ENCODE measurements at places on chromosomes 3 and 15.
A peak's percentile ranks its signal among the peaks of the same experiment; 100 is the strongest.

GRCh38 chr15:35246451-35246850, 161.4 kb upstream of the NANOGP8 start:
- DNase-seq, result no peak

DNA sequence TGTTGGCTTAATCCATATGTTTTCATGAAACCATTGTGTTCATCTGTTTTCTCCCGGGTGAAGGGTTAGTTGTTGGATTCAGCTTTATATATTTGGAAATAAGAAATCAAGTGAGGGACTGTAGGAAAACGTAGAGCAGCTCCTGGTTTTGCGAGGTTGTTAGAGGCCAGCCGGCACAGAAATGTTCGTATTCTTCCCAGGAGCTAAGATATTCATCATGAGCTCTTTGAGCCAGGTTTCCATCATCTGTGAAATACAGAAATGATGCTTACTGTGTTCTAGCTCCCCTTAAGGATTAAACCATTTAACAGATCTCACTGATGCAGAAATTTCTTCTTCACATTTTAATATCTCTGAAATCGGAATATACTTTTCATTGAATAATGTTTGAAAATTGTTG, 235.5 kb downstream of the PTPRG start:
- DNase-seq, result no peak

GRCh38 chr3:128179484-128179819, 26.2 kb downstream of the EEFSEC start:
- DNase-seq, result no peak

DNA sequence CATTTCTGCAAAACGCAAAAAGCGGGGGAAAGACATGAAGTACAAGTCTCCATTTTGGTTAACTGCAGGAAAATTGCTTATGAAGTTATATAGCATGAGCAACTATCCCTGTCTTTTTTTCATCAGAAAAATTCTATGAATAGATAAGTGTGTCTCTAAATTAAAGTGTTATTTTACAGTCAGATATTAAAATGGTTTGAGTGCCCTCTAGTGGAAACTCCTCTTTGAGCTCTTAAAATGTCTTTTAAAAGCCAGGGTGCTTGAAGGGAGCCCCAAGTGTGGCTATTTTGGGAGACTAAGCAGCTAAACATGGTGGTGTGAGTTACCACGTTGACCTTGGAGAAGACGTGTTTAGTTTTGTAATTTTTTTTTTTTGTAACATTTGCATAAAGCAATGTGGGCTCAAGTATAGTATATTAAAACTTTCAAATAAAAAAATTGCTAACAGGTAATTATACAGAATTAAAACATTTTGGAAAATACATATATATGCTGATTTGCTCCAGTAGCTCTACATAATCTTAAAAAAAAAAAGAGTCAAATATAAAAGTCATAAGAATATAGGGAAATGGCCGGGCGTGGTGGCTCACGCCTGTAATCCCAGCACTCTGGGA, 77.2 kb downstream of the PPP2R3A start:
- peak; percentile 80 for DNase-seq

GRCh38 chr3:71585887-71586809, 2.6 kb upstream of the FOXP1 start:
- DNase-seq, result peak; percentile 43

DNA sequence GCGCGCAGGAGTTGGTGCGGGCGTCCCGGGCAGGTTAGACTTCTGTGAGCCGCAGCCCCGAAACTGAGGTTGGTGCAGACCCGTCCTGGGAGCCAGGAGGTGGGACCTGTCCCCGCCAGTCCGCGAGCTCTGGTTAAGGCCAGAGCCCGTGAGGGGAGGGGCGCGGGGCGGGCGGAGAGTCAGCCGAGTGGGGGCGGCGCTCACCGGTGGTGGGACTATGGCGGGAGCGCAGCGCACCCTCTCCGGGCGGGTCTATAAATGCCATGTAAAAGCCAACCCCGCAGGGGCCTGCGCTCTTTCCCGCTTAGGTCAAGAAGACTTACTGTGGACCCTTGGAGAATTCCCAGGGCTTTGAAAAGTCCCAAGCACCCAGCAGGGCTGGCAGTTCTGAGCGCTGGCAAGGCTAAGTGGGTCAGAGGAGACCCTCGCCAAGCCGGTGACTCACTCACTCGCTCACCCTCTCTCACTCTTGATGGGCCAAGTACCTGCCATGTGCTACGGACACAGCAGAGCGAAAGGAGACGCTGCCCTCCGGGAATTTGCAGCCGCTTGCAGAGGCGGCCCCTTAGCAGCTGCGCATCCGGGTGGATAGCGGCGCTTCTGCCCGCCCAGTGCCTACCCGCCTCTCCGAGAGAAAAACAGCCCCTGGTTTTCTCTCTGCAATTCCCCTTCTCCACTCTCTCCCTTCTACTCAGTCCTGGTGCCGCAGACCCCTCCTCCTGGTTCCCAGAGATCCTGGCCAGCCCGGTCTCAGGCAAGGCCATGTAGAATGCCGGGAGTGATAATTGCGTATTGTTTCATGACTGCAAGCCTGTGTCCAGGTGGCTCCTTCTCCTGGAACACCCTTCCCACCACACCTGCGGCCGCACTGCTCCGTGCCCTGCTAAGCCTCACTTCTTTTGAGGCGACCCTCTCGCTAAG, at the start of gene ALDH1L1:
Gene ALDH1L1 (minus strand): TSS at position 110 of the 921 bp plus-strand sequence. CDS start 19,607 bp downstream, outside the sequence.
- DNase-seq, result no peak

DNA sequence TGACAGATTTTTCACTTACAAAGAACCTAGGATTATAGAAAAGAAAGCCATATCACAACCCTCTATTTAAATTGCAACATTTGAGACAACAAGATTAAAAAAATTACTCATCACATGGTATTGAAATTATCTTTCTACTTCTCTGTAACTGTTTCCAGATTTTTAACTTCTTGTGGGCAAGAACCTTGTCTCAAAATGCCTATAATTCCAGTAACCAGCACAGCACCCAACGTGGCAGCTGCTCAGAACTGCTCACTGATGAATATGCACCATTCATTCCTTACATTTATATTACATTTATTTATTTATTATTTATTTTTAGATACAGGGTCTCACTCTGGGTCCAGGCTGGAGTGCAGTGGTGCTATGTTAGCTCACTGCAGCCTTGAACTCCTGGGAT, 216.1 kb downstream of the THRB start:
- DNase-seq, result no peak

DNA sequence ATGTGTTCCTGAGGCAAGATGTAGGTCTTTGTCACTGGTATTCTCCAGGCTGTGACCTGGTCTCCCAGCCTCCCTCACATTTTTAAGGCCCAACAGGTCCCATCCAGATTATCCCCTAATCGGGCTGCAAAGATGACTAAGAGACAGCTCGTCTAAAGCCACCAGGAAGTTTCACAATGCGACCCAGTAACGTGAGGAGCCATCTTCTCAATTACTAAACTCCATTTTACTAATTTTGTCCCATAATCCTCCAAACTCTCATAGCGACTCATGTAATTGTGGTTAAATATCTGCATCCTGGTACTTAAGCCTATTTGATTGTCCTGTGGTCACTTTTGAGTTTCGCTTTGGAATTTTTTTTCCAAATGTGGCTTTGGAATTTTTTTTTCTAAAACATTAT, 8.7 kb upstream of the PLA2G4F start:
- peak; percentile 65 for DNase-seq

GRCh38 chr15:70438776-70439175, 324.6 kb downstream of the UACA start:
- DNase-seq, result no peak

GRCh38 chr3:111277226-111277625, 205.6 kb downstream of the NECTIN3 start:
- no peak for DNase-seq

- DNase-seq, result no peak
These were observed 801.6 kb upstream of the NR2F2 start for GRCh38 chr15:95528920-95529319.

- DNase-seq, result no peak
These were observed 20.0 kb upstream of the GOLGA6C start for GRCh38 chr15:75238150-75238549.

DNA sequence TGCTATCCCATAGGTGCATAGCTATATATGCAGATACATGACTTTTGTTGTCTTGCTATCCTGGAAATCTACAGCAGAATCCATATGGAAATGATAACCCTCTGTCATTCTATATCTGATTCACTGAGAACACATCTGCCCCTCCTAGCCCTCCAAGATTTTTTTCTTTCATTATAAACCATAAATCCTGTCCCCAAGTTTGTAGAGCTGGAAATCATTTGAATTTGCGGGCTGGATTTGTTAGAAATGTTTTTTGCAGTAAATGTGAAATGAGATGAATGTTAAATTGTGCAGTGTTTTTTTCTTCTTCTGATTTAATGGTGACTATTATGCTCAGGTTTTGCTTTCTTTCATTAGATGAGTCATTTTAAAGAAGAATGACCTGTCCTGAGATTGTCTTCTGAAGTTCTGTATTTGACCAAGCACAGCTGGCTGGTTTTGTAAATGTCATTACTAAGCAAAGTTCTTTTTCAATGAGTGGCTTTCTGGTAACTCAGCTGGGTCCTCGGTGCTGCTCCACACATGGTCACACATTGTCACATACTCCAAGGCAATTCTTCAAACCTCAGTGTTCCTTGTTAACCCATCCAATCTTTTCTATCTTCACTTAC, 25.3 kb upstream of the ABHD17C start:
- DNase-seq, result no peak

DNA sequence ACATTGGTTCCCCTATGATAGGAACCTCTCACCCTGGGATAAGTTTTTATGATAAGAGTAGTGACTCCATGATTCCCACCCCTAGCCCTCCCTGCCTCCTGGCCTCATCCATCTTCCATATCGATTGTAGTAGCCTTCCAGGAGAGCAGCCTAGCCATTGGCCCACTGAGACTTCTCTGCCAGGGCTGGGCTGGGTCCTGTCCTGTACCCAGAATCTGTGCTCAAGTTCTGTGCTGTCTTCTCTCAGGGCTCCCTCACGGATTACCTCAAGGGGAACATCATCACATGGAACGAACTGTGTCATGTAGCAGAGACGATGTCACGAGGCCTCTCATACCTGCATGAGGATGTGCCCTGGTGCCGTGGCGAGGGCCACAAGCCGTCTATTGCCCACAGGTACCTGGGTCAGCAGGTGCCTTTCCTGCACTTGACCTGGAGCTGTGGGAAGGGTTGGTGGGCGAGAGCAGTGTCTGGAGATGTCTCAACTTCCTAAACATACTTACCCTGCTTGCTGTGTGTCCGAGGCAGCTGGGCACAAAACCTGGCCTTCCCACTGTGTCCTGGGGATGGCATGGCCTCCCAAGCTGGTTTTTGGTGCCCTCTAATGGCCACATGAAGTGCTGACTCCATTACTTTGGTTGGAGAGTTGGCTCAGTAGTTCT, 16.6 kb upstream of the EXOG start:
- peak; percentile 74 for DNase-seq

DNA sequence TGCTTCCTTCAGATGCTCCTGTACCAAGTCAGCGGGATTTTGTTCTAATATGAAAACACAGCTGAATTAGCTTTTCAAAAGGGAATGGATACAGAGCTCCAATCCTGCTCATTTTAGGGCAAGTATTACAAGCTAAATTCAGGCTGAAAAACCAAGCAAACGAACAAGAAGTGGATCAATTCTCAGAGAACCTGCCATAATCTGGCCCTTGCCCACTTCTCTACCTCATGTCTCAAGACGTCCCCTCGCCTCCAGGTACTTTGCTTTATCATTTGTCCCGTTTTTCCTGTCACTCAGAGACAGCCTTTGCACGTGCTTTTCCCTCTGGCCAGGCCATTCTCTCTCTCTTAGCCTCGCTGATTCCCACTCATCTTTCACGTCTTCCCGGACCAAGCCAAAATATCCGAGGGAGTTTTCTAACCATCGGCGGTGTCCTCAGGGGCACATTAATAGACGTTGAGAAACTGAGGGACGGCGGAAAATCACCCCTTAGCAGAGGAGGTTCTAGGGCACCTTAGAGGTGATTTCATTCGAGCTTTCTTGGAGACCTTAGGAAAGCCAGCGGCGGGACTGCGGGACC, 654 bp downstream of the SUSD5 start:
- DNase-seq, result no peak

DNA sequence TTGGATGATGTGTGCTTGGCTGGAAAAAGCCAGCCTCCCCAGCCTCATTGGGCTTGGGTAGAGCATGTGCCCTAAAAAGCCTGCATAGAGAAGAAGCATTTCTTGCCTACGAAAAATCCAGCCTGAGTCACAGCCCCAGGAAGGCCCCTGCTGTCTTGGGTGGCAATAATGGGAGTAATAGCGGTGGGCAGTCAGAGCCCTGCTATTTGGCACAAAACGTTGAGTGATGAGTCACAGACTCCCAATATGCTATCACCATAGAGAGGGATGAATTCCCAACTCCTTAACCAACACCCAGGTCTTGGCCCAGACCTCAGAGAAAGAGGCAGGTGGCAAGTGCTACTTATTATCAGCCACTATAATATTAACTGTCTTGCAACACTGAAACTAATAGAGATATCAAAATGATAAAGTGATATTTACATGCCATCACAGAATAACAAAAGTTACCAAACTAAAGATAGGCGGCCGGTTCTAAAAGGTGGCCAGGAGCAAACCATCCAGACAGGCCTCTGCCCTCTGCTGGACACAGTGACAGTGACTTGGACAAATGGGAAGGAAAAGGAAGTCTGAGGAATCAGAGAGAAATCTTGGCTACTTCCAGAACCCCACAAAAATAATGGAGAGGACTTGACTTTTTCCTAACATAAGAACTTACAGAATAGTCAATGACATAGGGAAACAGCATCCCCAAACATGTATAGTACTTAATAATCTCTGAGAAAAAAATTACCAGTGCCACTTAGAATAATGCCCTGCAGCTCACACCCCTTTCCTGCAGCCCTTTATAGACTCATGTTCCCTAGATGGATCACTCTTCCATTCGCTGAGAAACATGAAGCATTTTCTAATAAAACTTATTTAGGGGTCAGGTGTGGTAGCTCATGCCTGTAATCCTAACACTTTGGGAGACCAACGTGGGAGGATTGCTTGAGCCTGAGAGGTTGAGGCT, 51.9 kb upstream of the MUC13 start:
- peak; percentile 47 for DNase-seq
